Stimulated activated CD8-positive, alpha-beta memory T cell treated with anti-CD3 and anti-CD28 coated beads, Interleukin-4, amount 100 ng/mL, for 1 hour (primary cell): ENCODE measurements at places on chromosomes 1 and 21.

DNA sequence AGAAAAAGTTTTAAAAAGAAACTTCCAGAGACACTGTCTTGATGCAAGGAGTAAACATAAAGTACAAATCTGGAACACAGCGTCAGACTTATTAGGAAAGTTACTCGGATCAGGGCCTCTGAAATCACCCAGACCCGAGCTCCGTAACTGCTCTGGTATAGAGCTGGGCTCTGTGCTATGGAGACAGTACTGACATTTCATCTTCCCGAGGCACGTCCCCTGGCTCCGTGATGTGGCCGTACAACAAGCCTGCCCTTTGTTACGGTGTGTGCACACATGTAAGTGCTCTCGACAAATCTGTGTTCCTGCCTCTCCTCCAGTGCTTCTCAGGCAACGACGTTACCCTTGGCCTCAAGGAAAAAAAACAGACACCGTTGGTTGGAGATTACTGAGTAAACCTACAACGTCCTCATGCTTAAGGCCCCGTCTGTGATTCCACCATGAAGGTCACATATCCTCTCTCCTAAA, 107.0 kb upstream of the IRF2BP2 start:
- DNase-seq: no peak

DNA sequence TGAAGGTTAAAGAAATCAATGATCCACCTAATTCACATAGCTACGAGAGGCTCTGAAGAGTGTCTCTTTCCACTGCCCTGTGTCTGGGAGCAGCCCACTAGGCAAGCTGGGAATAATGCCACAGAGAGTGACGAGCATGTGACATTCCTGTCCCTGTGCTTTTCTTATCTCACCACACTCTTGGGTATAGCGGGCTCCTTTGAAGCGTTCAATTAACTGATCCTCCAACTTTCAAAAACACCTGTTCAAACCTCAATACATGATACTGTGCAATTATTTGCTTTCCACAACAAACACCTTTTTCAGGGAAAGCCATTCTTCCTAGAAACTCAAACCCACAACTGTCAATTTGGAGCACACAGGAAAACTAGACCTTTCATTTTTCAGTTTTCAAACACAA, 43.4 kb downstream of the PLPP3 start:
- DNase-seq: no peak

DNA sequence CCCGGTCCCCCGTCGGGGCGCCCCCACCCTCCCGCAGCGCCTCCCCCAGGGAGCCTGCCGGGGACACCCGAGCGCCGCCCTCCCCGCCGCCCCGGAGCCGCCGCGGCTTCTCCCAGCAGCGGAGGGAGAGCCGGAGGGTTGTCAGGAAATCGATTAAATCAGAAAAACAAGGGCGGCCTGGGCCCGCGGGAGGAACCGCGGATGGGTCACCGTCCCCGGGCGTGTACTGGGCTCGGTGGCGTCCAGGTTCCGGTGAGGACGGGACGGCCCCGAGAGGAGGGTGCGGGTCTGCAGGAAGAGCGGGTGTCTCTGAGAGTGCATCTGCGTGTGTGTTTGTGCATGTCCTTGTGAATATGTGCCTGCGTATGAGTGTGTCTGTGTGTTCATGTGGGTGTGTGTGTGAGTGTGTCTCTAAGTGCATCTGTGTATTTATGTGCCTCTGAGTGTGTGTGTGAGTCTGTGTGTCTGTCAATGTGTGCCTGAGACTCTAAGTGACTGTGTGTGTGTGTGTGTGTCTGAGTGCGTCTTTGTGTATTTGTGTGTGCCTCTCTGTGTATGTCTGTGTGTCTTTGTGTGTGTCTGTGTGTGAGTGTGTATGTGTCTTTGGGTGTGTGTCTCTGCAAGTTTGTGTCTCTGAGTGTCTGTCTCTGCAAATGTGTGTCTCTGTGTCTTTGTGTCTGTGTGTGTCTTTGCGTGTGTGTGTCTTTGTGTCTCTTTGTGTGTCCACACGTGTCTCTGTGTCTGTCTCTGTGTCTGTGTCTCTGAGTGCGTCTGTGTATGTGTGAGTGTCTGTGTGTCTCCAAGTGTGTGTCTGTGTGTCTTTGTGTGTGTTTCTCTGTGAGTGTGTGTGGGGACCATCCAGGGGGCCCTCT, 1.1 kb downstream of the SPSB1 start:
- DNase-seq: no peak

DNA sequence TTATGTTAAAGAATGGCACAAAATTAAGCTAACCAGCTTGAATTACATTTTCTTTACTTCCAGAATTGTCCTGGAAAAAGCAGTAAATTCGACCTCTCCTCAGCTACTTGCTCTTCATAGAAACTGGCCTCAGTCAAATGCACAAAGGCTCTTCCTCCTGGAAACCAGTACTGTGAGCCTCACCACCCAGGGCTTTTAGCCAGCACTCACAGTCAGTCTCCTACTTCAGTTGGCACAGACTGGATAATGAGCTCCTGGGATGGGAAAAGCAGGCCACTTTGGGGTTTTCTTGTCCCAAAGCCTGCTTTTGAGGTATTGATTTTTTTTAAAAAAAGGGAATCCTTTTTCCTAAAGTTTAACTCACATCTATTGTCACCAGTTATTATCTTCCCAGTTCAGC, 40.4 kb downstream of the SCYL3 start:
- no peak for DNase-seq

DNA sequence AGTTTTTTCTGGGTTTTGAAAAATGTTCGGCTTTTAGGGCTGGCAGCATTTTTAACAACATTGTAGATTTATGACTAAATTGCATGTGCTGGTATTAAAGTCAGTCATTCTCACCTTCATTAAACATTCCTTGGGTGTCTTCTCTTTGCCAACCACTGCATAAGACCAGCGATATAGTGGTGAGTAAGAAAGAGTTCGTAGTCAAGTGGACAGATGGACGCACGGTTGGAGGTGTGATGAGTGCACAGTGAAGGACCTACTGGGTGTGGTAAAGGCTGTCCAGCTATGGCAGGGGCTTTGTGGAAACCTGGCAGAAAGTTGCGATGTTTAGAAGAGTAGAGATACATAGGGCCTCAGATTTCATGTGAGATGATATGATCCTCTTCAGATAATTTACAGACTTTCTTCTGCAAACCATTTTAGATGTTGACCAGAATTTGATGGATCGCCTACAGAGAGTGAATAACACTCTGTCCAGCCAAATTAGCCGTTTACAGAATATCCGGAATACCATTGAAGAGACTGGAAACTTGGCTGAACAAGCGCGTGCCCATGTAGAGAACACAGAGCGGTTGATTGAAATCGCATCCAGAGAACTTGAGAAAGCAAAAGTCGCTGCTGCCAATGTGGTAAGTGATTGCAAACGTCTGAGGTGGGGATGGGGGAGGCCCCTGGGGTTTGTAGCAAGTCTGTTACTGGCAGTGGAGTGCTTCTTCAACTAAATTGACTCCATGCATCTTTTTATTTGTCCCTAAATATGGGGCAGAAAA, 56.0 kb upstream of the LAMC2 start:
- DNase-seq: no peak

GRCh38 chr1:152110860-152111514, 4.3 kb downstream of the TCHH start:
- no peak for DNase-seq

- no peak for DNase-seq
These were observed 14.3 kb upstream of the OLIG2 start for GRCh38 chr21:33011462-33011861.

- DNase-seq: no peak
These were observed 97.8 kb upstream of the HNRNPU start for GRCh38 chr1:244962130-244962529.

DNA sequence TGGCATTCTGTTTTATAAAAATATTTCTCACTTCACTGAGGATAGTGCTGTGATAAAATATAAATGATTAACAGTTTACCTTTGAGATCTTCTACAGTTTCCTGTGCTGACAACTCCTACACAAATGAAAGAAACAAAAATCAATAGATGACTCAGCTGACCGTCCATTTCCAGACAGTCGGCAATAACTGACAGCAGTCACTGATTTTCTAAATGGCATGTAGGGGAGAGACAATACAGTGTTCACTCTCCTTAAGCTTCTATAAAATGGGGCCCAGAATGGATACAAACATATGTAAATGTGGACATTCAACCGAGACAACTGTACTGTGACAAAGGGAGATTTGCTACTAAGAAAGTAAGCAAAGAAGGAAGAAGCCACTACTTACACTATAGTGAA, 34.3 kb downstream of the PCNX2 start:
- no peak for DNase-seq

GRCh38 chr1:119595168-119595567, 52.9 kb downstream of the ZNF697 start:
- DNase-seq: no peak

DNA sequence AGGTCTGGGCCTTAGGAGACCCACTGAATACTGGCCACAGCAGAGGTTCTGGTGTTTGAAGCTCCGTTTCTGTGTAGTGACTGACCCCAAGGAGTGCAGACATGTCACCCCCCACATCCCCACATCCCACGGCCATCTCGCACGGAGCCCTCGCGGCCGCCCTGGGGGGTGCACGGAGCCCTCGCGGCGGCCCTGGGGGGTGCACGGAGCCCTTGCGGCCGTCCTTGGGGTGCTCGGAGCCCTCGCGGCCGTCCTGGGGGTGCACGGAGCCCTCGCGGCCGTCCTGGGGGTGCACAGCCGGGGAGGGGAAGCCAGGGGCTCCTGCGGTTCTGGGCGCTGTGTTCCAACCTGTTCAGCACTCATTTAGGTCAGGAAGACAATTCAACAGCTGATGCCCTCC, 68.4 kb downstream of the SCCPDH start:
- no peak for DNase-seq
